HT1080 (cell line): ENCODE measurements at places on chromosomes 11 and 22. TPM values are rescaled to one million over a fixed set of nuclear protein-coding genes. Genes with fewer than 3 reads are reported as not detected.

GRCh38 chr11:118659314-118659952, 20.0 kb downstream of the TREH start:
- DNase-seq = peak; percentile 85

GRCh38 chr11:20055312-20055711, 105.0 kb downstream of the DBX1 start:
- DNase-seq = no peak

DNA sequence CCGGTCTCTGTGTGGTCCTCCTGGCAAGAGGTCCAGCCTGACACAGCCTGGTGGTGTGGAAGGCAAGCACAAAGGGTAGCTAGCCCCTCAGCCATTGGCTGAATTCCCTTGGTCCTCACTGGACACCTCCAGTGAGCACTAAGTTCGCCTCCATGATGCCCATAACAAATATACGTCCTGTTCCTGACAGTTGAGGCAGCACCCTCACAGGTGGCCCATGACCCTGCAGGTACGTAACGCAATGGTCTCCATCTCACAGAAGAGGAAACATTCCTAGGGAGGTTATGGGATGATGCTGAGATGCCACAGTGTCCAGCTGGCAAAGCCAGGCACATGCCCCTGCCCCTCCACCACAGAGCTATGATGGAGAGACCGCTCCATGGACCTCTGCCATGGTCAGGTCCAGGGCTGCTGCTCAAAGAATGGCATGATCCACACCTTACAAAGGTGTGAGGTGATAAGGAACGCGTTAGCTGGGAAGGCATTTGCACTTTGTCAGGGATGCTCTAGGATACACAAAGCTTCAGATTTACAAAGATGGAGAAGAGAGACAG, 1.4 kb upstream of the GNAZ start:
- no peak for DNase-seq

DNA sequence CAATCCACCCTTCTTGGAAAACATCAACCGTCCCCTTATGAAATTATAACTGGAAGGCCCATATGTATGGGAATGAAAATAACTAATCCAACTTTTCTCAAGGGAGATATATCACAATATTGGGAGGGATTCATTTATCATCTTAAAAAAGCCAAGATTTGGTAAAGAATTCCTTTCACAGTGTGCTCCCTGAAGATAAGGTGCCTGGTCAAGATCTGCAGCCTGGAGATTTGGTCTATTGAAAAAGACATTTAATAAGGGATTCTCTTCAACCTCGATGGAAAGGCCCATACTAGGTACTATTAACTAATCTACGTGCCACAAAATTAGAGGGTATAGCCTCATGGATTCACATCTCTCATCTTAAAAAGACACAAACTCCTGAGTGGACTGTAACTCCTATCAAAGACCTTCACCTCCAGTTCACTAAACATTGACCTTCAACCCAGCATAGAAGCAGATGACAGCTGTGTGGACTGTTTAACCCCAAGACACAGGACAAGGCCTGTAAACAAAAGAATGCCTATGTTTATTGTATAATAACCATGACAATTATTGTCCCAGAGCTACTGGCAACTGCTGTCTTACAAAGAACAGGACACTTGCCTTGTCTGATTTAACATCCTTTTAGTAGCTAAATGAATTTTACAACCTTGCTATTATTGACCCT, 4.8 kb upstream of the FDX1 start:
- DNase-seq = no peak

GRCh38 chr11:33773987-33774735, at the start of gene FBXO3:
Gene FBXO3, minus strand, starts transcription at chr11:33774520. Its CDS starts 23 bp downstream, at chr11:33774497.
- peak; percentile 79 for DNase-seq

APOL5 gene
- total RNA-seq = not detected in 2 replicates

- DNase-seq = no peak
Observed at GRCh38 chr11:843086-843734, 558 bp downstream of the TSPAN4 start.

DNA sequence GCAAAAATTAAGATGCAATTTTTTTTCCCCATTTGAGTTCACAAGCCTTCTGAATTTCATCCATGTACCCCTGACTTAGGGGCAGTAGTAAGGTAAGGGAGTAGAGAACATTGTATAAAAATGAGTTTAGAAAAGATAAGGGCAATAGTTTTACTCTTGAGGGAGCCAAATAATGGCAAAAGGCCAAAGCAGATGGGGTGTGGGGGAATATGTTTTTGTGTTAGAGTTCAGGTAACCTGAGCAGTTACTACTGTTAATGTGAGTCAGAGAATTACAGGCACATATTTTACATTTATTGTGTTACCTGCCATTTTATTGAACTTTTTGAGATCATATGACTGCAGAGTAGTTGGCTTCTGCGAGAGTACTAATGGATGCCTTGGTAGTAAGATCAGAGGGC, 3.1 kb downstream of the EED start:
- no peak for DNase-seq

- peak; percentile 59 for DNase-seq
Observed at GRCh38 chr11:104254347-104254746, 90.4 kb upstream of the PDGFD start.

OR8U1 gene
- total RNA-seq = not detected in 2 replicates

DNA sequence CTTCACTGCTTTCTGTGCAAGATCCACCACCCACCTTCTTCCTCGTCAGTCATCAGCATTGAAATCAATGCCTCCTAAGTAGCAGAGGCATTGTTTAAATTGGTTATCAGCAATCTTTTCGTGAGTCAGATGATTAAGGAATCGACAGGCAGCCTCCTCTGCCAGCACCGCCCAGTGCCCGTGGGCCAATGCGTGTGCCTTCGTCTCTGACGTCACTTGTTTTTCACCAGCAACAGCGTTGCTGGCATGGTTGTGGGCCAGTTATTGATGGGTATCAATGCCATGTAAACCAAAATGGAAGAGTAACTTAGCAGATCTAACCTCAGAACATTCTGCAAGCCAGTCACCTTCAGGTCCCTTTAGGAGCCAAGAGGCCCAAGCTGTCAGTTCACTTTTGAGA, 69.6 kb downstream of the BARX2 start:
- no peak for DNase-seq

GRCh38 chr11:130485983-130486382, 37.5 kb downstream of the ADAMTS15 start:
- DNase-seq = no peak

RIMBP3B gene
- 0.05 and 0.30 TPM in 2 replicates for total RNA-seq

- no peak for DNase-seq
Observed at GRCh38 chr22:30565341-30565740, 9.1 kb downstream of the GAL3ST1 start.
